AG10803 (cell line): ENCODE measurements at places on chromosomes 6 and 20.

DNA sequence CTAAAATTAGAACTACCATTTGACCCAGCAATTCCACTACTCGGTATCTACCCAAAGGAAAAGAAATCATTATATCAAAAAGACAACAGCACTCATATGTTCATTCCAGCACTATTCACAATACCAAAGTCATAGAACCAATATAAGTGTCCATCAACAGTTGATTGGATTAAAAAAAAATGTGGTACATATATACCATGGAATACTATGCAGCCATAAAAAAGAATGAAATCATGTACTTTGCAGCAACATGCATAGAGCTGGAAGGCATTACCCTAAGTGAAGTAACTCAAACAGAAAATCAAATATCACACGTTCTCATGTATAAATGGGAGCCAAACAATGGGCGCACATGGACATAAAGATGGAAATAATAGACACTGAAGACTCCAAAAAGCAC, 163.3 kb downstream of the DST start:
- DNase-seq, result no peak

DNA sequence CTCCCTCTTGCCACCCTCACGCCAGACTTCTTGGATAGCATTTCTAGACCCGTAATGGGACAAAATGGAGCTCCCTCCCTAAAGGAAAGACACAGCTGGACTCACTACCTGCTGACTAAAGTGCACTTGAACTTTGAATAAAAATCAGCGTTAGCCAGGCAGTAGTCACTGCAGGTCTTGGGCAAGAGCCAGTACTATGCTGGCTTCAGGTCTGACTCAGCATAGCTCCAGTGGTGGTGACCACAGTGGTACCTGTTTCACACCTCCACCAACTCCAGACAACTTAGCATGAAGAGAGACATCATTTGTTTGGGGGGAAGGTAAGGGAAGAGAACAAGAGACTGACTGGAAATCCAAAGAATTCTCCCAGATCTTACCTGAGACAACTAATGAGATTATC, 906.8 kb downstream of the GRIK2 start:
- DNase-seq, result no peak

DNA sequence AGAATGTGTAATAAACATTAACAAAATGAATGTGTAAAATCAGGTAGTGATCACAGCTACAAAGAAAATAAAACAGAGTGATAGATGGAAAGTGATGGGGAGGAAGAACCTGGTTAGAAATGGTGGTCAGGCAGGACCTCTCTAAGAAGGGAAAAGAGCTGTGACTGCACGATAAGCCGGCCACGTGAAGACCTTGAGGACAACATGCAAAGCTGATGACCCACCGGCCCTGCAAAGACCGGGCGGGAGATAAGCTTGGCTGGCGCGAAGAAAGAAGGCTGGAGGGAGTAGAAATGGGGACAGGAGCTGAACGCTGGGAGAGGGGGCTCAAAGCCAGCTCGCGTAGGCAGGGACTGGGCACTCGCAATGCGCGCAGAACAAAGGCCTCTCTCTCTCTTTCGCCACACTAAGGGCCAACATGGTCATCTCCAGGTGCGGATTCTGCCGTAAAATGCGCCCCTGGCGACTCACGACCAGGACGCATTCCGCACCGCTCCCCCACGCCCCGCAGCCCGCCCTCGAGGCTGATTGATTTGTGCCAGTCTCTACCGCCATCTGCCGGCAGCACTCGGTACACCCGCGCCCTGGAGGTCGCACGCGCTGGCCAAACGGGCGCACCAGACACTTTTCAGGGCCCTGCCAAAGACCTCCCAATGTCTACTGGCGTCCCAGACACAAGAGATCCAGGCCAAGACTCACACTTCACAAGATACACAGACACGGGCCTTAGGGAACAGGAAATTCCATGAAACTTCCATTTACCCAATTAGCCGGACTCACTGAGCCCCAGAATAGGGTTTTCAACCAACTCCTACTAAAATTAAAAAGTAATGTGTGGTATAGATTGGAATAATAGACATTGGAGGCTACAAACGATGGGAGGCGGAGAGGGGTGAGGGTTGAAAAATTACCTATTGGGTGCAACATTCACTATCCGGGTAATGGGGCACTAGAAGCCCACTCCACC, 9.4 kb downstream of the DEFB132 start:
- DNase-seq, result peak; percentile 55

DNA sequence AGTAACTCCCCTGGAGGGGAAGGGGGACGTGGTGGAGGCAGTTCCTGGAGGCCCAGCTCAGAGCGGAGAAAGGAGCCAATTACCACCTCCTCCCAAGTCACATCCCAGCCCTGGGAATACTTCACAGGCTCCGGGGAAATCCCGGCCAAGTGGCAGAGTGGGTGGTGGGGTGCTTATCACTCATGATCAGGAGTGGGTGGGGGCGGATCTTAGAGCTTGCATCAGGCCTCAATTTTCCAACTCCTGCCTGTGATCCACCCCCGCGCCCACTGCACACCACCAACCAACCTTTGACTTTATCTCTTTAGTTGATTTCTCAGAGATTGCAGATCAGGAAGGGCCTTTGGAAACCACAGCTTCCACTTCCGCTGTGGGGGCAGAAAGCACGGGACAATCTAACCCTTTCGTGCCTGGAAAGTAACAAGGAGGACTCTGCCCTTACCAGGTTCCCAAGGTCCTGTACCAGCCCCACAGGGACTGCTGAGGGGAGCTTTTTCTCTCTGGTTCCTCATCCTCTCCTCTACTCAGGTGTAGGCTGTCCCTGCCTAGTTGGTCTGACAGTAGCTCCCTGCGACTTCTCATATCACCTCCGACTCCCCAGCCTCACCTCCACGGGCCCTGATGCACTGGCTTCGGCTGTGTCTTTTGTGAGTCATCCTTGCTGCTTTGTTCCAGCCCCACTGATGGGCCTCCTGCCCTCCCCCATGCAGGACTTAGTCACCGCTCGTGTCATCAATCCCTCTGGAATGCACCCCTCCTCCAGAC, 24.9 kb upstream of the IER3 start:
- peak; percentile 96 for DNase-seq

- DNase-seq, result no peak
These were observed 96.5 kb upstream of the SALL4 start for GRCh38 chr20:51898788-51899187.

- DNase-seq, result peak; percentile 80
These were observed at the start of gene DDX43 for GRCh38 chr6:73394577-73395354. Gene DDX43 (plus strand): TSS chr6:73394828. CDS start chr6:73394906, 78 bp downstream.

DNA sequence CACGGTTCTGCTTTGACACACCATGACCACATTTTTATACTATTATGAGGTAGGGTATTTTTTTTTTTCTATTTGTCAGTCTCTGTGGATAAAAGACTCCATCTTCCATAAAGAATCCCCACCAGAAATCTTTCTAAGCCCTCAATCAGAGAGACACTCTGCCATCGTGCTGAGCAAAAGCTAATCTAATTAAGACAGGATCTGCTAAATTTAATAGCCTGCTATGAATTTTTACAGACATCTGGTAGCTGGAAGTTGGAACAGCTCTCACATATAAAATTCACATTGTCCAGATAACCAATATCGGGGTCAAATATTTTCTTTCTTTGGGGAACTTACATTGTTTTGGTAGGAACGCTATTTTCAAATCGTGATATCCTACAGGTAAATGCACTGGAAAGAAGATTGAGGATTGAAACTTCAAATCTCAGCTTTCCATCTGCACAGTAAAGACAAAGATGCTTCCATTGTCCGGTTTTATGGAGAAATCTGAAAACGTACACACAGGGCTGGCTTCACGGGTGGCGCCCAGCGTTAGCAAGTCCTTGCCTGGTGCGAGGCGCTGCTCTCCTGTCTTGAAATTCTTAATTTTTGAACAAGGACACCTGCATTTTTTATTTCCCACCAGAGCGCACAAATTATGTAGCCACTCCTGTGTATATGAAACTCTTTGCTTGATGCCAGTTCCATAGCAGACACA, 573.8 kb upstream of the NOX3 start:
- no peak for DNase-seq

DNA sequence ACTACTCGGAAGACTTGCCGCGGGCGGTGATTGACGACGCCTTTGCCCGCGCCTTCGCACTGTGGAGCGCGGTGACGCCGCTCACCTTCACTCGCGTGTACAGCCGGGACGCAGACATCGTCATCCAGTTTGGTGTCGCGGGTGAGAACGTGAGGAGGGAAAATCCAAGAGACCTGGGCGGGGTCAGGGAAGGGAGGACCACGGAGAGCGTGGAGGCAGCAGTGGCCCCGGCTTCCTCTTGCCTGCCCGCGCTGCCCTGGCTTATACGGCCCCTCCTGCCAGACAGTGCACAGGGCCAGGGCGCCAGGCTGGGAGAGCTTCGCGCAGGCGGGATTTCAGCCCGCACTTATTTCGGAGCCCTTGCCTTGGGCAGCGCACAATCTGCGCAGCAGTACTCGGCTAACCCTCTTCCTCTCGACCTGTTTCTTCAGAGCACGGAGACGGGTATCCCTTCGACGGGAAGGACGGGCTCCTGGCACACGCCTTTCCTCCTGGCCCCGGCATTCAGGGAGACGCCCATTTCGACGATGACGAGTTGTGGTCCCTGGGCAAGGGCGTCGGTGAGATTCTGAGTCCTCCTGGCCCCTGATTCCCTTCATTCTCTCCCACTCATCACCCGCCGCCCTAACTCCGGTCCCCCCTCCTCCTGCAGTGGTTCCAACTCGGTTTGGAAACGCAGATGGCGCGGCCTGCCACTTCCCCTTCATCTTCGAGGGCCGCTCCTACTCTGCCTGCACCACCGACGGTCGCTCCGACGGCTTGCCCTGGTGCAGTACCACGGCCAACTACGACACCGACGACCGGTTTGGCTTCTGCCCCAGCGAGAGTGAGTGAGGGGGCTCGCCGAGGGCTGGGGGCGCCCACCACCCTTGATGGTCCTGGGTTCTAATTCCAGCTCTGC, 2.0 kb downstream of the MMP9 start:
- no peak for DNase-seq

DNA sequence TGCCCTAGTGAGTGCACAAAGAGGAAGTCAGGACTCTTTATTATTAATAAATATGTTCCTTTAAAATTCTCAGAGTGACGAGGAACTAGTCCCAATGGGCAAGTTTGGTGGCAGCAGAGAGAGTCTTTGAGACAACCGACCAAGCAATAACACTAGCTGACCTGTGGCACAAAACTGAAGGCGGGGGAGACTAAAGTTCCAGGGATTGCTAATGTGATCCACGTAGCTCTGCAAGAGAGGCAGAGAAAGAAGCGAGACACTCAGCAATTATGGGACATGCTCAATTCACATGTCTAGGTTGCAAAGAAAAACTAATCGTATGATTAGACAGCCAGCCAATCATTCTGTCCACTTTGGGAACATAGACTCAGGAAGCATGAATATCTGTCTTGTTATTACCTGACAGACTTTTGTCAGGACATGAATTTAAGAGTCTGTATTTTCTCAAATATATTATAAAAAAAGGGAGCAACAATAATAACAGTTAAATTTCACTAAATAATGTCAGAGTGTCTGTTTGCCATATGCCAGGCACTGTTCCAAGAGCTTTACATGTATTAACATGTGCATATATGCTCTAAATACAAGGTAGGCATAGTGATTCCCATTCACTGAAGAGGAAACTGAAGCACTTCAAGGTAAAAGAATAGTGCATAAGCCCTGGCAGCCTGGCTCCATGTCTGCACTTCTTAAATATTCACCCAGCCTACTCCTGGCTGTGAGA, 81.0 kb downstream of the COL9A1 start:
- no peak for DNase-seq

DNA sequence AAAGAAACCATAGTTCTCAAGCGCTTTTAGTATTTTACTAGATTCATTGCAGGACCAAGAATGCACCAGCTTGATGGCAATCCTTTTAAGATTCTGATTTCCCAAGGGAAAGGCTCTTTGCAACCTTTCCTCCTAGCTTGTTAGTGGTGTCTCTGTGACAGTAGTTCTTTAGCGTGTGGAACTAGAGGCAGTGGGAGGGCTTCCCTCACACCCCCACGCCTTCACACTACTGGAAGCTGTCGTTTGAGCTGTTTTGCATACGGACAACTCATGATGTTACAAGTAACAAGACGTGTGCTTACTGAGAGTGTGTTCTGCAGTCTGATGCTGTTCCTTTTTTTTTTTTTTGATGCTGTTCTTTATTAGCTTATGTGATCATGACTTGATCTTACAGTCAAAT, 34.1 kb downstream of the EYA4 start:
- no peak for DNase-seq

GRCh38 chr20:51199920-51200319, 177.0 kb upstream of the KCNG1 start:
- no peak for DNase-seq

DNA sequence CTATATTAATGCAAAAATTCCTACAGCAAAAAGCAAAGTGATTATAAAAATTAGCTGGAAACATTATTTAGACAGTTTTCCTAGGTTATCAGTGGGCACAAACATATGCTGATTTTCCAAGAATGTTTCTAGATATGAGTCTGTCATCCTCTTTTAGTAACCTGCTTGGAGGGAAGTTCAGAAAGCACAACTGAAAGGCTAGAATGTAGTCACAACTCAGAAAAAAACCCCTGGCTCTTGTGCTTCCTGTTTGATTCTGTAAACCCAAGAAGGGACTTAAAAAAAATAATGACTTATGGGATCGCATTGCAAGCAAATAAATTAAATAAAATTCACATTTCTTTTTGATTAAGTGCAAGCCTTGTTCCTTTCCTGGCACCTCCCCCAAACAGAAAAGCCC, 708.4 kb upstream of the EPHA7 start:
- no peak for DNase-seq

DNA sequence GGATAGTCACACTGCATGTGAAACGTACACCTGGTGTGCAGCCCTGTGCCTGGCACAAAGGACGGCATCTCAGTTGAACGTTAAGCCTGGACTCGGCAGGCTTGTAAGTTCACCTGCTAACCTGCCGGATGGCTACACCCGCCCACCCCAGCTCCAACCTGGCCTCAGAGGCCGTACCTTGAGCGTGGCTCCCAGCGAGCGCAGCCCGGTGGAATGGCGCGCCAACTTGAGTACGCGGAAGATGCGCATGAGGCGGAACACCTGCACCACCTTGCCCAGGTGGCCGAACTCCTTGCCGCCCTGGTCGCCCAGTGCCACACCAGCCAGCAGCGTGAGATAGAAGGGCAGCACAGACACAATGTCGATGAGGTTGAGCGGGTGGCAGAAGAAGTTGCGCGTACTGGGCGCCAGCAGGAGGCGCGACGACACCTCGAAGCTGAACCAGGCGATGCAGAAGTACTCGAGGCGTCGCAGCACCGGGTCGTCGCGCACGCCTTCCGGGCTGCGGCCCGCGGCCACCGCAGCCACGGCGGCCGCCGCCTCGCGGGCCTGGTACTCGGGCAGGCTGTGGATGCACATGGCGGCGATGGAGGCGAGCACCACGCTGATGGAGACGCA, 3.3 kb downstream of the KCNS1 start:
- peak; percentile 19 for DNase-seq

DNA sequence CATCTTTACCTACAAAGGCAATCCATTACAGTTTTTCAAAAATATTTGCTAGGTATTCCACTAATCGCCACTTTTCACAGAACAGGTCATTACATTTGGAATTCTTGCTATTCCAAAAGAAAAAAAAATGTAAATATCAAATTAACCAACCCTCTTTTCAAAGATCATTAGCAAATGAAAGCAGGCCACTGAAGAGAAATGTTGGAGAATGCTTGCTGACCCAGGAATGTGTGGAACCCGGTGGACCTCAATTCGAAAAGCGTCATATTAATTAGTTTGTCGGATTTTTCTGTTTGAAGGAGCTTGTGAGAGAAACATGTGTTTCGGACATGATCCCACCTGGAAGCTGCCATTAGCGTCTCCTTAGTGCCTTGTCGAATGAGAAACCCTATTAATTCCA, 27.9 kb upstream of the SERPINB9 start:
- no peak for DNase-seq

- no peak for DNase-seq
These were observed 129.2 kb downstream of the MYB start for GRCh38 chr6:135310291-135310690.

GRCh38 chr6:123380257-123380656, 256.5 kb downstream of the TRDN start:
- peak; percentile 1 for DNase-seq
